Skin of body (tissue), 3 donors: ENCODE measurements at places on chromosomes 1 and 21. TPM values are rescaled to one million over a fixed set of nuclear protein-coding genes. Genes with fewer than 3 reads are reported as not detected.
A peak's percentile ranks its signal among the peaks of the same experiment; 100 is the strongest.

- peak; percentile 61 for DNase-seq
Observed at GRCh38 chr1:159798893-159799292, 3.3 kb upstream of the FCRL6 start.

GRCh38 chr1:11990303-11991032 is 10.2 kb downstream of the MFN2 start:
- no peak for DNase-seq

The C1orf53 gene
- 0.89 TPM for total RNA-seq

DNA sequence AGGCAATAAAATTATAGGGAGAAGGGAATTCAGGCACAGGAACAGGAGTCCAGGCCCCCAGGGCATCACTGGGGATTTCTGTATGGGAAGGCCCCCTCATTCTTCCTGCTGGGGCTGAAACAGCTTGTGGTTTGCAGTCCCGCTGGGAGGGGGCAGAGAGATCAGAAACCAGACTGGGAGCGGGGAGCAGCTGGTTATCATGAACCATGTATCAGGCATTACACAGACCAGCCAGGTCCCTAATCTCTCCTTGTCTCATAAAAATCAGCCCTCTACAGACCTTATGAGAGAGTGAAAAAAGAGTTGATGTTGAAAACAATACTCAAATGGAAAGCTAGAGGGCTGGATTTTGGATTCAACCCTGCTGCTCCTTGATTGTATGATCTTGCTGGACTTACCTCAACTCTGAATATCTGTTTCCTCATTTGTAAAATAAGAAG is 93.4 kb upstream of the F3 start:
- no peak for DNase-seq

The PCP4L1 gene
- 1.8 TPM for total RNA-seq

The UTS2 gene
- 0.30 TPM for total RNA-seq

GRCh38 chr1:100237091-100237490 is 12.5 kb downstream of the DBT start:
- no peak for DNase-seq

The ZNF683 gene
- not detected for total RNA-seq
